ENCODE measurements at places on chromosomes 4 and X. TPM values are rescaled to one million over a fixed set of nuclear protein-coding genes. Genes with fewer than 3 reads are reported as not detected.
A peak's percentile ranks its signal among the peaks of the same experiment; 100 is the strongest.

- peak; percentile 73 for DNase-seq
Measured at GRCh38 chr4:27066591-27066990, 205.9 kb downstream of the STIM2 start.

DNA sequence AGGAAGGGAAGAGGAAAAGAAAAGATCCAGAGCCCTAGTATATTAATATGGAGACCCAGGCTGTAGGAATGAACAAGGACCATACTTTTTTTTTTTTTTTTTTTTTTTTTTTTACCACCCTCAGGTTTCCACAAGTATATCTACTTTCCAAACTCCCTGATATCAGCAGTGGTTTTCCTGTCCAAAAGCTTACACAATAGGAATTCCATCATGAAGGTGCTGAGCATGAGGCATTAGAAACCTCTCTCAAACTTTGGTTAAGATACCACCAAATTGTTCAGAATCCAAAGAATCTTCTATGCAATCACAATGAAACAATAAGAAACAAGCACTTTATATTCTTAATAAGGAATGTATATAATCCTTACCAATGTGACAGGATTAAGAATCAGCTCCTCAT lies 26.5 kb downstream of the RPS6KA3 start:
- DNase-seq, result no peak

DNA sequence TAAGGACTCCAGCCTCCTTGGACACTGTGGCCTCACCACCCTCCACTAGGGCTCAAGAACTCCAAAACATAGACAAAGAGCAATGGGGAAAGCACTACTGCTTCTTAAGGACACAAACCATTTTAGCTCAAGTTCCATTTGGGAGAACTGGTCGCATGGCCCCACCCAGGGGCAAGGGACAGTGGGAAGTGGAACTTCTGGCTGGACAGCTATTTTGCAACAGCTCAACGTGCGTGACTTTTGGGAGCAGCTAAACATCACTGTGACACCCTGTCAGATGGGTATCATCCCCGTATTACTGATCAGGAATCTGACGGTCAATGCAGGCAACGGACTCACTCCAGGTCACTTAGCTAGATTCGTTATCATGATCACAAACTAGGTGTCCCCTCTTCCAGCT lies 9.0 kb upstream of the GLOD5 start:
- no peak for DNase-seq

GRCh38 chr4:8723222-8723980 lies 130.8 kb downstream of the CPZ start:
- DNase-seq, result peak; percentile 20

- DNase-seq, result peak; percentile 79
Measured at GRCh38 chr4:154743683-154744340, at the start of gene LRAT. Gene LRAT, plus strand, starts transcription at chr4:154744000. Its CDS starts 327 bp downstream, at chr4:154744327.

The GPRIN3 gene
- 34.2 TPM for total RNA-seq

DNA sequence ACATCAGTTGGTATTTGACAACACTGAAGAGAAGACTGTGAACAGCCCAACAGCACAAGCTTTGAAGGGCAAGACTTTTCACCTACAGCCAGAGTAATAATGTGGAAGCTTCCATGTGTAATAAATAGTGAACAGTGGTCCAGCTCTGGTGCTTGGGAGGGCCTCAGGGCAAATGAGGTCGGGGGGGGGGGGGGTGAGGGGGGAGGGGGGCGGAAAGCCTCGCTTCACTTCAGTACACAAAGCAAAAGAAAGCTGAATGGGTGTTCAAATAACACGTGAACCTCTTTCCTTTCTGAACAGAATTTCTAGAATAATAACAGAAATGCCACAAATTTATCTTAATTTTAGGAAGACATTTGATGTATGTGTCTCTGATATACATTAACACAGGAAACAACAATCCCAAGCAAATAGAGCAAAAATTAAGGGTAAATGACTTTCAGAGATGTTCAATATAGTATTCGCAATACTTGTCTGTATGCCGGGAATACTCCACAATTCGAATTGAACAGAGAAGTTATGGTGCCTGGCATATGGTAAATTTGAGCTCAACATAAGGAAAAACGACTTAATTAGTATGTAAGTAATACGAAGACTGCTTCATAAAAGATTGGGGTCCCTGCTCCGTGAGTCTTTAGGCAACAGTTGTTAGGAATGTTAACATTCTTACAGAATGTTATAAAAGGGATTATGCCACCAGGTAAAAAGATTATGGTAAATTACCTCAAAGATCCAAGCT lies 92.6 kb downstream of the FRYL start:
- no peak for DNase-seq

The MAGEA11 gene
- total RNA-seq, result not detected

DNA sequence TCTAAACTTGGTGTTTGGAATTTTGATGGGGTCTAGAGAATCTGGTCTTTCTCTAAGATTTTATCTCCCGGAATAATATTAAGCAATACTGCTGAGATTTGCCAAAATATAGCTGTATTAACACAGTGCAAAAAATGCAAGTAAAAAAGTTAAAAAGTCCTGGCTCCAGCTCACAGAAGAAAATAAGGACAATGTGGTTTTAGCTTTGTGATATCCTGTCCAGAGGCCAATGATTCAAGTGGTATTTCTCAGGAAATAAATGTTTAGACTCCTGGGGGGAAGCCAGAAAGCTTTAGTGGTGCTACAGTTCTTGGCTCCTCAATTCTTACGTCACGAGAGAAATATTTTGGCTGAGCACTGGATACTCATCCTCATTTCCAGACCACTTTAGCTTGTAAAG lies 40.9 kb upstream of the IL13RA2 start:
- DNase-seq, result no peak

GRCh38 chr4:4990857-4991540 lies 28.3 kb downstream of the CYTL1 start:
- no peak for DNase-seq

The NWD2 gene
- total RNA-seq, result not detected

The NALF2 gene
- 0.12 TPM for total RNA-seq

The CCKAR gene
- total RNA-seq, result not detected

The CDKL2 gene
- total RNA-seq, result 20.9 TPM

The NUP54 gene
- 34.5 TPM for total RNA-seq

DNA sequence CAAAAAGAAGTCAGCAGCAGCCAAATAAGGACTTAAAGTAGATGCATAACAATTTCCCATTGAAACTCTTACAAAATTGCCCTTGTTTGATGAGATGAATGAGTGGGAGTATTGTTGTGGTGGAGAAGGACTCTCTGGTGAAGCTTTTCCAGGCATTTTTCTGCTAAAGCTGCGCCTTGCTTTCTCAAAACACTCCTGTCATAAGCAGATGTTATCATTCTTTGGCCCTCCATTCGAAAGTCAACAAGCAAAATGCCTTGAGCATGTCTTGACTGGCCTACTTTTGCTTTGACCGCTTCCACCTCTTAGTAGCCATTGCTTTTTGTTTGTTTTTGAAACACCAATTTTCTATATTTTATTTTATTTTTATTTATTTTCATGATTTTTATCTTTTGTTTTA lies 340.9 kb upstream of the FGF13 start:
- no peak for DNase-seq

The FRMD7 gene
- total RNA-seq, result not detected

DNA sequence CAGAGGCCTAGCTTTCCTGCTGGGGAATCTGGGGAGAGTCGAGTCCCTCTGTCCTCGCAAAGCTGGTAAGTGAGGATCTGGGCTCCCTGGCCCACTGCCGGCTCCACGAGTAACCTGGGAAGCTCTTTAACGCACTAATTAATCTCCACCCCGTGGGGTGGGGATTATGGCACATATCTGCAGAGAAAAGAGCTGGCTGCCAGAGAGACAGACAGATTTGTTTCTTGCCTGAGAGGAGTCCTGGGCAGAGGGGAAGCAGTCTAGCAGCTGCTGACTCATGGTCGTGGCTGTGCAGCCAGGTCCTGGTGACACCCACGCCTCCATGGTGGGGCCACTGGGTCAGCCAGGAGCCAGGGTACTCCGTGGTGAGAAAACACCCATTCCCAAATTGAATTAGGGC lies 14.0 kb downstream of the SORCS2 start:
- peak; percentile 41 for DNase-seq

- DNase-seq, result no peak
Measured at GRCh38 chr4:70187216-70187615, 8.3 kb upstream of the ODAM start.

The NRK gene
- total RNA-seq, result 0.53 TPM

DNA sequence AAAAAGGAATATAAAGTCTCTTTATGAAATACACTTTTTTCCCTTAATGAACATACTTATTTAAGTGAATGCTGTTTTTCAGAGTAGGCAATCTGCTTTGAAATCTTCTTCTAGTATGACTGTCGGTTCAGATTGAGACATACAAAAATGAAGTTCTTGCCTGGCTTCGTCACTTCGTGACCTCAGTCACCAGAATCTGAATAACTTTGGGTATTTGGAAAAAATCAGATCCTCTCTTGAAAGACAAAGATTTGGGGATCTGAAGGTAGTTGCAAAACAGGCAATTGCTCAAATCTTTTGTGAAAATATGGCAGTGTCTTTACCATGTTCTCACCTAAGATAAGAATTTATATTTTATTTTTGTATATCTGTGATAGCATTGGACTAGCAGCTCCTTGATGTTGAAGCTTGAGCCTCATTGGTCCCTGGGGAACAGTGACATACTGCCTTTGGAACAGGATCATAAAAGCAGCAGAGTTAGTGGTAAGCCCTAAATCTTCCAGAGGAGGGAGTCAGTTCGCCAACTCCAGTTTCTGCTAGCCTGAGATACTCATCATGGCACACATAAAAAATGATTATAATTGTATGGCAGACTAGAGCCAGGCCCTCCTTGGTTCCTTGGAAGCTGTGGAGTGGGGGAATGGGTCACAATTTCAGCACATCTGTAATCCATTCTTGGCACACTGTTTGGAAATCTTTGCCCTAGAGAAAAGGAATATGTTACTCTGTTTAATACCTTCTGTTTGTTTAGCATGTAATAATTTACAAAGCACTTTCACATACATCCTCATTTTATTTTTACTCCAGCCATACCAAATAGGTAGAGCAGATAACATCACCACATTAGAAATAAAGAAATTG lies 5.0 kb downstream of the ARFIP1 start:
- DNase-seq, result no peak

The AWAT1 gene
- not detected for total RNA-seq

The SPANXN4 gene
- not detected for total RNA-seq

The CT45A10 gene
- not detected for total RNA-seq

Measured in lower lobe of right lung (tissue), 2 donors.